Activated T-helper 9 cell treated with anti-CD3 and anti-CD28 coated beads, Interleukin-2, amount 50 U/mL, for 16 hours (primary cell): ENCODE measurements at places on chromosomes 16 and 17.

DNA sequence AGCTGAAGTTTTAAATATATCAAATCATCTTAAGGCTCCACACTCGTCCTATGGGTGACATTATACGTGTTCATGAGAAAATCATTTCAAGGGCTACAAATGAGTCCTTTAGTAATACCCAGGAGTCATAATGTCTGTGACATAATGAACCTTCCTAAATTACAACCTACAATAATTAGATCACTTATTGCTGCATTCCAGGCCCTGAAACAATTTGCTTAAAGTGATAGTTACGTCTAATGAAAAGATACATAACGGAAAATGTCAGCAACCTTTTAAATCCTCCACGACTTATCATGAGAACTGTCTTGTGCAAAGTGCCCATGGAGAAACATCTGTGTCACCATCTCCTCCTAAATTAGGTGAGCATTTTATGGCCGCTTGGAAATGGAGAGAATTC, 43.4 kb downstream of the IRX3 start:
- no peak for DNase-seq

- no peak for DNase-seq
Observed at GRCh38 chr17:52207796-52208195, 49.3 kb upstream of the CA10 start.

- no peak for DNase-seq
Observed at GRCh38 chr16:47424846-47425245, 36.0 kb downstream of the ITFG1 start.

GRCh38 chr16:50303041-50303604, 36.8 kb downstream of the ADCY7 start:
- DNase-seq, result no peak

GRCh38 chr16:5450409-5451104, 353.0 kb upstream of the EEF2KMT start:
- DNase-seq, result no peak

DNA sequence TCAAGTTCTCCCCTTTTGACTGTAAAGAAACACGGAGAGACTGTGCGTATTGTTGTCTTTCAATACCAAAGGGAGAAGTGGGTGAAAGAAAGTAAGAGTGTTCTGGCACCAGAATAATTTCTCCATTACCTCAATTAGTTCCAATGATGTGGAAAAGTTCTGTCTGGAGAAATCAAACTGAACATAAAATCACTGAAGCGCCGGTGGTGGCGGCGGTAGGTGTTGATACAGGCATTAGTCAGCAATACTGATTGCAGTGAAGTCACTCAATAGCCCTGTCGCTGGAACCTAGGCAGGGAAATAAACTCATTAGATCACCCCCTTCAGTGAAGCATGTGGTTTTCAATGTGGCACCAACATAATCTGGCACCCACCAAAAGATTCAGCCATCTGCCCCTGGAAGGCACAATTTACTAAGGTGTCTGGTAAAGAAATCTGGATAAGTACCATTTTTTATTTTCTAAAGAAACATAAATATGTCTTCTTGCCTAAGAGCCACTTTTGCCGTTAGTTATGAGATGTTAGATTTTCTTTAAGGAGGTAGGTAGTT, 274.2 kb upstream of the SOX9 start:
- DNase-seq, result no peak

DNA sequence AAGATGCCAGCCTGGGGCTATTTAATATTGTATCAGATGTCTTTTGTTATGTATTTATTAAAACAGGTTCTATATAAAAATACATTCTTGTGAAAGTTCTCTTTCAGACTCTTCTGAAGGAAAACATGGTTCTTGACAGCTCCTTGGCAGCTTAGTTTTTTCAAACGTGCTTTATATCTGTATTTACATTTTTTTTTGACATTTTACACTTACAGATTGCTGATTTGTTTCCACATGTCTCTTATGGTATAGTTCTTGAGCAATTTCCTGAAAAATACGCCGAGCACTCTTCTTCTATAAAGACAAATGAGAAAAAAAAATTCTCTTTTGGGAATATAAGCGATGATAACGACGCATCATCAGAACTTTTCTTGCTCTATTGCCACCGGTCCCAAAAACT, 9.5 kb downstream of the IGSF6 start:
- no peak for DNase-seq

DNA sequence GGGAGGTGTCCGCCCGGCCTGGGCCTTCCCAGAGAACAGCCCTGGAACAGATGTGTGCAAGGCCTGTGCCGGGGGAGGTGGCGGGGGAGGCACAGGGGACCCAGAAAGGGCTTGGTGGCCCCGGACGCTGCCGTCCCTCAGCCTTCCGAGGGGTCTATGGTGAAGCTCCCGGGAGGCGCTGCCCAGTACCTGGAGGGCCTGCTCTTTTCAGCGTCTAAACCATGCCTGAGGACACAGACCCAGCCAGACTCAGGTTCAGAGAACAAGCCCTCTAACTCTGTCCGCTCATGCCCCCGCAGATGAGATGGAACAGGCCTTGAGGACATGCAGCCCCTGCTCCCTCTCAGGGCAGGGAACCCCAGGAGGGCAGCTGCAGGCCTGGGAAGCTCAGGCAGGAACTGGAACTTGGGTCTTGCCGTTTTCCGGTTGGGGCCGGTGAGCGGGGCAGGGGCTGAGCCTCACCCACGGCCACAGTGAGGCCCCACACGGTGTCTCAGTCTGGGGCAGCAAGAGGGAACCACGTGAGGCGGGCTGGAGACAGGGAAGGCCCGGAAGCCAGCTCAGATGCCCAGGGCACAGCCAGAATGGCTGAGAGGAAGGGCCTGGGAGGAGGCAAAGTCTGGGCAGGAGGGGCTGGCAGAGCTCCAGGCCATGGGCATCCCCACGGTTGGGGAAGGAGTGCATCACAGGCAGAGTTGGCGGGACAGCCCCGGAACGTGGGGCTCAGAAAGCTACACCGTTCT, 12.5 kb downstream of the SLC16A3 start:
- DNase-seq, result peak; percentile 23

DNA sequence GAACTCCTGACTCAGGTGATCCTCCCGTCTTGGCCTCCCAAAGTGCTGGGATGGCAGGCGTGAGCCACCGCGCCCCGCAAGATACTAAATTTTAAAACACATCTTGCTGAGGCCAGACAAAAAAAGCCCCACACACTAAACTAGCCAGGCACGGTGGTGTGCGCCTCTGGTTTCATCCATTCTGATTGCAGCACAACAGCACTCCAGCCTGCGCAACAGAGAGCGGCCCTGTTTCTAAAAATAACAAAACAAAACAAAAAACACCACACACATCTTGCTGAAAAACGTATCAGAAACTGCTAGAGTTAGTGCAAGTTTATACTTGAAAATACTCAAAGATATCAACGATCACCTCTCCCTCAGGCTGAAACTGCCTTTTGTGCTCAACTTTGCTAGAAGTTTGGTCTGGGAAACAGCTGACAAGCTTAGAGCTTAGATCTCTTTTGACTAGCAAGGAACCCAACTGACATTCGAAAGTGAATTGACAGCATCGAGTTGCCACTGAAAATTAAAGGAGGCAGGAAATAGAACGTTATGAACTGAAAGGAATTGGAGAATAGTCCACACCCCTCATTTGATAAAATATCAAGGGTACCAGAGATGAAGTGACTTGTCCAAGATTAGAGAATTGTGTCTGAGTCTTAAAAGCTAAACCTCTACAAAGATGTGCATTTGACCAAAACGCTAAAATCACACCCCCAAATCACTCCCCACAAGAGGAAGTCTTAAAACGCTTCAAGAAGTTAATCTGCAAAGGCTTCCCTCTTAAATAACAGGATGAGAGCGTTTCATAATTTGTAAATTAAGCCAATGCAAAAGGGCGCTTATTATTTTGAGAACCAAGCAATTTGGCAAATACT, 908 bp downstream of the COG4 start:
- no peak for DNase-seq

GRCh38 chr16:75097941-75098901, 18.4 kb downstream of the LDHD start:
- DNase-seq, result peak; percentile 73

- DNase-seq, result no peak
Observed at GRCh38 chr16:7390974-7391373, 58.3 kb downstream of the RBFOX1 start.
